ENCODE measurements at places on chromosomes 3 and 15.
A peak's percentile ranks its signal among the peaks of the same experiment; 100 is the strongest.

DNA sequence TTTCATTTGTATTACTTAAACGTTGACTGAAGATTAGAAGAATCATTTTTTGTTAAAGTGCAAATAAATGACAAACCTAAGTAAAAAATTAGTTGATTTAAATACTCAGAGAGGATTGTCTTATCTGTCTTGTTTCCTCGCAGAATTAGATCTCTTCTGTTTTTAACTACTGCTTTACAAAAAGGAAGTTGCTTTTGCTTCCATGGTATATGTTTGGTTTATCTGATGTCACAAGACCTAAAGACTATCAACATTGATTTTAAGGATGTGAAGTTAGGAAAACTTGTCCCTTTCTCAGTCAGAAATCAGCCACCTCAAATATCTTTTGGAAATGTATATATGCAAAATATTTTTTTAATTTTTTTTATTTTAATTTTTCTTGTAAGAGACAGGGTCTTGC is 28.7 kb downstream of the GPR171 start:
- no peak for DNase-seq

DNA sequence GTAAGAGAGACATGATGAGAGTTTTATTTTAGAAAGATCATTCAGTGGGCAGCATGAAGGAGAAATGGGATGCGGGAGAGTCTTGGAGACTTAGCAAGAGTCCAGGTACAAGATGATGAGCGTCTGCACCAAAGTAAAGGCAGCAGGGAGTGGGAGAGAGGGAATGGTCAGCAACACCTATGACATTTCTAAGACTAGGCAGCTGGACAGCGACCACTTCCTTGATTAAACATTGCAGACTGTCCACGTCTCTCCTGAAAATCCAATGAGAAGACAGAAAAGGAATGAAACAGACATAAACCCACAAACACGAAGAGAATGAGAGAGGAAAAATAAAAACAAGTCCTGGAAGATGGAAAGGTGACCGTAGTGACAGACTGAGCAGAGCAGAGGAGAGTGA is 46.7 kb upstream of the HEG1 start:
- DNase-seq, result no peak

- DNase-seq, result no peak
These were observed 370.7 kb upstream of the SLCO3A1 start for GRCh38 chr15:91482799-91483198.

- no peak for DNase-seq
These were observed 30.7 kb downstream of the GTPBP8 start for GRCh38 chr3:113021471-113021870.

GRCh38 chr3:10766049-10766705 is 49.9 kb upstream of the SLC6A11 start:
- no peak for DNase-seq

GRCh38 chr15:90917569-90917968 is 14.5 kb downstream of the MAN2A2 start:
- DNase-seq, result no peak

DNA sequence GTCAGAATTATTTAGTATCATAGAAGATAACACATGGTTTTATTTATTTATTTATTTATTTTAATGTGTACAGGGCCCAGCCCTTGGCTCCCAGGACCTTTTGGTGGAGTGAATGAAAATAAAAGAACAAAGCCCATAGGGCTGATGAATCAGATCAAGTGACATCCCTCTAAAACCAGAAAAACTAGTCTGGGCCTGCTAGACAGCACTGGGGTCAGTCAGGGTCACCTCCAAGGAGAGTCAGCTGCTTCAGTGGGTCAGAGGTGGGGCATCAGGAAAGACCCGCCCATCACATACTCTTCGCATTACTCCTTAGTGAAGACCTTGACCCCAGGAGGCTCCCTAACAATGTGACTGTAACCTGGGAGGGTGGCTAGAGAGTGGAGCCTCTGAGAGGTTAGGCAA is 12.8 kb downstream of the PPCDC start:
- no peak for DNase-seq

- no peak for DNase-seq
These were observed 46.7 kb downstream of the CHCHD6 start for GRCh38 chr3:126750756-126751121.

GRCh38 chr3:112897791-112898190 is 51.1 kb upstream of the CD200R1L start:
- DNase-seq, result no peak

- no peak for DNase-seq
These were observed 2.9 kb upstream of the SATB1 start for GRCh38 chr3:18428036-18428435.

GRCh38 chr3:23808525-23808924 is 2.8 kb downstream of the UBE2E1 start:
- no peak for DNase-seq

- no peak for DNase-seq
These were observed 359.8 kb downstream of the LPP start for GRCh38 chr3:188513662-188514328.

DNA sequence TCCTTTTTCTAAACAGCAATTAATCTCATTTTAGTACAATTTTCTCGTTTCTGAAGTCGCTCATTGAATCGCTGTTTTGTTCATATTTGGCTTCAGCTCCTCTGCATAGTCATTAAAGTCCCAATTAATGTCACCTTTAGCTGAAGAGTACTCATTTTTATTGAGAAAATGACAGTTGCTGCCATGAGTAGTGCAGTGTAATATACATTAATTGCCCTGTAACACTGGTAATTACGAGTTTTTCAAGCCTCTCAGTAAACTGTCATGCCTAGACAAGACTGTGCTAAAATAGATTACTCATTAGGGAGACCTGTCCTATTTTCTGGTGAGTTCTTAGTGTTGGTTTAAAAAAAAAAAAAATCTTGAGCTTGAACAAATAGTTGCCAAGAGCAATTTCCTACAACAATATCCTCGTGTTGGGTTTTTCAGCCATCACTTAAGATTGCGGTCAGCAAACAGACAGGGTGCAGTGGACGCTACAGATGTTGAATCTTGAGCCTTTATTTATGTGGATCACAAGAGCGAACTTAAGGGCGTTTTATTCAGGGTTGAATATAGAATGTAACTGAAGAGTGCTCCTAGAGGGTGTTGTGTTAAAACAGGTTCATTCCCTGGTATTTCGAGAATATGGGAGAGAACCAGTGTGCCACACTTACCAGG is 176.0 kb downstream of the CDIN1 start:
- DNase-seq, result peak; percentile 13

- peak; percentile 80 for DNase-seq
These were observed 553 bp downstream of the TMEM43 start for GRCh38 chr3:14125193-14126016.

DNA sequence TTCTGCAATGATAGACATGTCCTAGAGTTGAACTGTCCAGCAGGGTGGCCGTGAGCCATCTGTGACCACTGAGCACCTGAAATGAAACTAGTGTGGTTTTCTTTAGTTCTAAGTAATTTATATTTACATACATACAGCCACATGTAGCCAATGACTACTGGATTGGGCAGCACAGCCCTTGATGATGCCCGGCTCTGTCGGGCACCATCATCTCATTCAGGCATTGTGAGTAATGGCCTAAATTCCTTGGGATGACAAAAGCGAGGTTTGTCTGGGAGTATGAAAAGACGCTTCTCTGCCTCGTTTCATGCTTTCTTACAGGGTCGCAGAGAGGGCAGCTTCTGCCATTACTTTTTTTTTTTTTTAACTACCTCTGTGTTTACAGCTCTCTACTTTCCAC is 251.9 kb upstream of the HES1 start:
- no peak for DNase-seq

- no peak for DNase-seq
These were observed 206.1 kb downstream of the PDZRN3 start for GRCh38 chr3:73418681-73419080.

- DNase-seq, result no peak
These were observed 1.4 kb upstream of the IL17RC start for GRCh38 chr3:9915254-9916141.

- peak; percentile 49 for DNase-seq
These were observed 24.8 kb downstream of the ZBTB38 start for GRCh38 chr3:141392897-141393734.

DNA sequence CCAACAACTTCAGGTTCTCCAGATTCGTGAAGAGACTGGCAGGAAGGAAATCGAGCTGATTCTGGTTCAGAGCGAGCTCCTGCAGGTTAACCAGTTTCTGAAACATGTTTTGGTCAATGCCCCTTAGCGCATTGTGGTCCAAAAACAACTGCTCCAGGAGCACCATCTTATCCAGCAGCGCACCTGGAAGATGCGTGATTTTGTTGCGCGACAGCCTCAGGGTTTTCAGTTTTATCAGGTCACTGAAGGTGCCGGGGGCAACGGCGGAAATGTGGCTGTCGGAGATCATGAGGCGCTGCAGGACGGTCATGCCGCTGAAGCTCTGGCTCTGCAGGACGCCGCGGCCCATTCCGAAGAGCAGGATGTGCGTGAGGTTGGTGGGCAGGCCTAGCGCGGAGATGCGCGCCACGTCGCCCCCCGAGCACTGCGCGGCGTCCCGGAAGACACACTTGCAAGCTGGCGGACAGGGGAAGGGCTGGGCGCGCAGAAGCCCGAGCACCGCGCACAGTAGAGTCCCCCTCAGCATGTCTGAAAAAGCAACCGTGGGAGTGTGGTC is 1.2 kb downstream of the GP5 start:
- DNase-seq, result no peak

DNA sequence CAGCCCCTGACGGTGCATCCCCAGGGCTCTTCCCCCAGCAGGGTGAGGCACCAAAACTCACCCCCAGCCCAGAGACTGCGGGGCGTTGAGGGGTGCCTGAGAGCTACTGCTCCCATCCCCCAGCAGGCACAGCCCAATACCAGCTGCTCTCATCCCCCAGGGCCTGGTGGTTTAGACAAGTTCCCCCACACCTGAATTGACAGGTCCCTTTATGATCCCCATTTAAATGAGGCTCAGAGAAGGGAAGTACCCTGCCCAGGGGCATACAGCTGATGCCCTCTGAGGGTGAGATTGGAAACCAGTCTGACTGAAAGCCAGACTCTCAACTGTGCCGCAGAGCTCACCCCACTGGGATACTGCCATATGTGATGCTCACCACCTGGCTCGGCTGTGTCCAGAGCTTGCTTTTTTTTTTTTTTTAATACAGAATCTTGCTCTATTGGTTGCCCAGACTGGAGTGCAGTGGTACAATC is 20.1 kb downstream of the DUSP7 start:
- no peak for DNase-seq

GRCh38 chr15:73797366-73798158 is 44.4 kb upstream of the INSYN1 start:
- DNase-seq, result no peak

DNA sequence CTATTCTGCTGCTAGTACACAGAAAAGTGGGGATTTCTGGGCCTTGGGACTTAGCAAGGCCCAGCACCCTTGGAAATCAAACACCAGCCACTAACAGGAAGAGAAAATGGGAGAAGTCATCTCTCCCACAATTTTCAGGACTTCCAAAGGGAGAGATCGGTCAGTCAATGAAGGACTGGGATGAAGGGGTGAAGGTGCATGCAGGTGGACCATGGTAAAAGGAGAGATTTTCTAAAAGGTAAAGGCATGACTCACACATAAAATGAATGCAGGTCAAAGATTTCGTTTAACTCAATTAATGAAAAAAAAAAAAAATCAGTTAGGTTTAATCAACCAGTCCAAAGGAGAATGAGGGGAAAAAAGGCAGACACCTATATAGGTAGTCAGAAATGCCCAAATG is 176.4 kb upstream of the PROK2 start:
- no peak for DNase-seq

DNA sequence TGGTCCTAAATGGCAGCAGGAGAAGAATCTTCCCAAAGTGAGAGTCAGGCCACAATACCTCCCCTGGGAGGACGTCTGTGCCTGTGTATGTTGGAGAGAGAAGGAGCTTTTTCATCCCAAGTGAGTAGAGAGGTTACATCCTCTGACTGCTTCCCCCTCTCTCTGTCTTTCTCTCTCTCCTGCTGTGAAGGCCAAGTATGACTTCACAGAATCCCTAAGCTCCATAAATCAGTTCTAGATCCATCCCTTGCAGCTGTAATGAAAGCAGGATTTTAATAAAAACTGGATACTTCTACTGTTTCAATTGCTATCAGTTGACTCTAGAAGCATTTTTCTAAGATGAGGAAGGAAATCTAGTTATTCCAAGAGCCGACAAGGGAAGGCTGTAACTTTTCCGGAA is 389.1 kb upstream of the PROK2 start:
- DNase-seq, result no peak

- DNase-seq, result peak; percentile 72
These were observed 33.4 kb downstream of the MAGEF1 start for GRCh38 chr3:184678317-184679055.

GRCh38 chr3:112302150-112302830 is 8.3 kb upstream of the SLC9C1 start:
- no peak for DNase-seq

GRCh38 chr3:100402256-100402655 is 917 bp downstream of the LNP1 start:
- peak; percentile 72 for DNase-seq

- no peak for DNase-seq
These were observed 626.1 kb downstream of the CADM2 start for GRCh38 chr3:85584779-85585356.

DNA sequence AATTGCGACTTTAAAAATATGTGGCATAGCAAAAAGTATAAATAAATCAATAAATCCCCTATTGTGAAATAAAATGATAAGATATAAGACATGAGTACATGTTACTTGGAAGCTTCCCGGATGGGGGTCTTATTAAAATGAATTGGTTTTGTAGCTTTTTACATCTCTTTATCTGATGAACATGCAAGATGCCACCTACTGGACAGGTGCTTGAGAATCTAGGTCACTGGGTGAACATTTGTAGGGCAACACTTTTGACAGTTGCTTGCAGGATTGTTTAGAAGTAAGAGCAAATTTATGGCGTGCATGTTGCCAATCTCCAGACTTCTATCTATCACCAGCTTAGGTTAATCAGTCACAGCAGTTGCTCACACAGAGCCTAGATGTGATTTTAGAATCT is 362.7 kb upstream of the SUCLG2 start:
- DNase-seq, result no peak

- DNase-seq, result no peak
These were observed 211.7 kb upstream of the UBE2E1 start for GRCh38 chr3:23594066-23594465.

- DNase-seq, result no peak
These were observed 1.9 kb upstream of the PLA1A start for GRCh38 chr3:119595639-119596334.

GRCh38 chr3:74456166-74456565 is 158.3 kb downstream of the CNTN3 start:
- DNase-seq, result no peak

DNA sequence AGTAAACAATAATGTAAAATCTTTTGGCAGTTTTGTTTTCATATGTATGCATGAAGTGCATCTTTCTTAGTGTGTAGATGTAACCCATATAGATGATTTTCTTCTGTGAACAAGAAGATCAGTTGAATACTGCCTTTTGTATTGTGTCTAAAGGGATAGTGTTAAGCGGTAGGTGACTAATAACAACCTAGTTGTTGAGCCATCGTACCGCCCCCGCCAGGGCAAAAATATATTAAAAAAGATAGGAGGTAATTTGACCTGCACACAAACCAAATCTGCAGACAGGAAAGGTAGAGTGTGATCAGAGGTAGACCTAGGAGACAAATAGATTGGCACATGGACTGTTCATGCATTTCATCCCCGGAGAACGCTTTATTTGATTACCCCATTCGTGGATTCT is 3.3 kb upstream of the GMNC start:
- no peak for DNase-seq

- DNase-seq, result no peak
These were observed 34.6 kb upstream of the THRB start for GRCh38 chr3:24529210-24529609.
